ENCODE measurements at places on chromosomes 11 and 22.
A peak's percentile ranks its signal among the peaks of the same experiment; 100 is the strongest.

GRCh38 chr11:13368041-13368446 is 90.5 kb downstream of the BMAL1 start:
- no peak for DNase-seq

- no peak for DNase-seq
Measured at GRCh38 chr11:121631456-121631855, 178.7 kb upstream of the SORL1-AS1 start.

GRCh38 chr11:17954395-17955252 is 58.2 kb downstream of the SERGEF start:
- no peak for DNase-seq

GRCh38 chr22:24685531-24686190 is 82.7 kb downstream of the GGT1 start:
- no peak for DNase-seq

- DNase-seq: no peak
Measured at GRCh38 chr11:117187007-117187406, 8.5 kb downstream of the SIDT2 start.

DNA sequence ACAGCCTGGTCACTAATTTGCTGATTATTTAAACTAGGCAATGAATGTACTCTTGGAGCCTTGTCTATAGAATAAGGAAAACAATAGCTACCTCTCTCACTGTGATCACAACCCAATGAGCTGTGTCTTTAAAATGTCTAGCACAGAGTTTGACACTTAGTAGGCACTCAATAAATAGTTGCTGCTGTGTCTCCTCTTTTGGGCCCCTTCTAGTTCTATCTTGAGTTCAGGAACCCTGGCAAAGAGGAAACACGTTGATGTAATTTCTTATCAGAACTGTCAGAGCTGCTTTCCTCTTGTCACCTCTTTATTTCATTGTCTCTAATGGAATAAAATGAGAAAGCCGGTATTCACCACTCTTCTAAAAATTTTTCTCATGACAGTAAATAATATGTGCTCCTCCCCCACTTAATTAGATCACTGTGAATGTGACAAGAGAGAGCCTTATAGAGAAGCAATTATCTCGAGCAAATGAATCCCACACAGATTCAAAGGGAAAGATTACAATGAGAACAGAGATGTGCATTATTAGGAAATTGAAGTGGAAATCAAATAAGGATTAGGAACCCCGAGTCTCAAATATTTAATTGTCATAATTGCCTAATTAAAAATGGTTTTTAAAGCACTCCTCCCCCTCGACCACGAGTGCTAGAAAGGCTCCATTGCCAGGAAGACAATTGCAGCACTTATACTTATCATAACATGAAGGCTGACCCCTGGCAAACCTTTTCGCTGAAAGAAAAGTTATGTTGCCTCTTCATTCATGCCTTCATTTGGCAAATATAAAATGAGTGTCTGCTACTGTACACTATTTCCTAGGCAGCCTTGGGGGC is 175.0 kb upstream of the BDNF start:
- DNase-seq: no peak

DNA sequence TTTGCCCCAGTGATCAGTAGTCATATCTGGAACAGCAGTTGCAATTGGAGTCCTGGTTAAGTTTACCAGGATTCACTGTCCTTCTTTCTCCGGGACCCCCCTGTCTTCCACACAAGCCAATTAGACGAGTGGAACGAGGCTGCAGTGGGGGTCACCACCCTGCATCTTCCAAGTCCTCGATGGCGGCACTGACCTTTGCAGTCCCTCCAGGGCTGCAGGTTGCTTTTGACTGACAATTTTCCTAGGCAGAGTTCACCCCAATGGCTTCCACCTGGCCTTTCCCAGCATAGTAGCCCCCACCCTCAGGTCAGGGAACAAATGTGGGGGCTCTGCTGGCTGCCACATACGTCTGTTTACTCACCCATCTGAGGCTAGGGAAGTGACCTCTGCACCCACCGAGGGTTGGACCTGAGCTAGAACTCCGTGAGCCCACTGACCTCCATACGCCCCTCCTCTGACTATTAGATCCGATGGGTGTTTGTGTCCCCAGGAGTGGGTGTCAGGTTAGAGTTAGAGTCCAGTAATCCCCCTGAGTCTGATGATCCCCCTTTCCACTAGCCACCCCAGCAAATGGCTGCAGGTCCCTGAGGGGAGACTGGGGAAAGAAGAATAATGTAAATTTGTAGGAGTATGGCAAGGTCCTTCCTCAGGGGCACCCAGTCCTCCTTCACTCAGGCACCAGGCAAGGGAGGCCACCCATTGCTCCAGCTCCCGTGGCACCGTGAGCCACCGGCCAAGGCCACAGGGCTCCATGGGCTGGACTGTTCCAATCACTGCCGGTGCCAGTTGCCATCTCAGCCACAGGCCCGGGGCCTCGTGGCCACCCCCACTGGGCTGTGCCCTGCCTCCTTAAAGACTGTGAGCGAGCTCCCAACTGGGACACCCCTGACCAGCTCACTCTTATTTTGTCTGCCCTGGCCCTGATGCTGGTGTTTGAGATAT is 5.5 kb downstream of the C11orf21 start:
- no peak for DNase-seq

DNA sequence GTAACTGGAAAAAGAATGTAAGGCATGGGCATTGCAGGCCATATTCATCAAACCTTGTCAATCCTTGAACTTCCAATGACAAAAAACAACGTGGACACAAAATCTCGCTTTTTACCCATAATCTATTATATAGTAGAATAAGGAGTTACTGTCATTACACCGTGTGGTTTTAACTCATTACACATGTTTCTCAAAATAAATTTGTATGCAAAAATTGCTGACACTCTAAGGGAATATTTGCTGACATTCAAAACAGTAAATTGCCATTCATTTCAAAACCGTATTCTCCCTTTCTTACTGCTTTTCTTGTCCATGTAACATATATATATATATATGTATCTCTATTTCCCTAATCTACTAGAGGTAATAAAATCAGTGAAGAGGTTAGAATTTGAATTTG is 33.4 kb downstream of the CDON start:
- DNase-seq: no peak

- DNase-seq: no peak
Measured at GRCh38 chr11:64531906-64532312, 59.1 kb upstream of the SLC22A12 start.

GRCh38 chr11:30478923-30479322 is 107.2 kb downstream of the MPPED2 start:
- DNase-seq: no peak

DNA sequence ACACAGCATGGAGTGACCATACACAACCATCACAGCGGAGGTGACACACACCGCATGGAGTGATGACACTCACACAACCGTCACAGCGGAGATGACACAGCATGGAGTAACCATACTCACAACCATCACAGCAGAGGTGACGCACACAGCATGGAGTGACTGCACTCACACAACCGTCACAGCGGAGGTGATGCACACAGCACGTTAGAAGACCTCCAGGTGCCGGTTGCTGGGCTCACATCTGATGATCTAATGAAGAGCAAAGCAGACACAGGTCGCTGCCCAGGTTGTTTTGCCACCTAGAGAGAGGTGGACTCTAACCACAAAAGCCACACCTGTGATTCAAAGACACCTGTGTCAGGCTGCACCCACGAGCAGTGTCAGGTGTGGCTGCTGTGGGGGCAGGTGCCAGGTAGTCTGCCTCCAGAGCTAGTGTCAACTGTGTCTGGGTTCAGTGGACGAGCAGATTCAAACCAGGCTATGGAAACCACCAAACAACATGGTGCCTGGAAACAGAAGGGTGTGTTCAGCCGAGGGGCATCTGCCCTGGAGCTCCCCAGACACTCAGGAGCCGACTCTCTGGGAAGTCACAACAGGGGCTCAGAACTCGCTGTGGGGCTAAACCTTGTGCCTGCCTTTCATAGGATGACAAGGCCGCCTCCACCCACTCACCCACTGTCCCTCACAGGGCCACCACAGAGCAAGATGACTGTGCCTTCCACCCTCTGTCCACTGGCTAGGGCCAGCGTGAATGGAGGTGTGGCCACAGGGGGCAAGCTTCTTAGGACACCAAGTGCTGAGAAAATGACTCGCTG is 608.2 kb downstream of the TBC1D22A start:
- no peak for DNase-seq

DNA sequence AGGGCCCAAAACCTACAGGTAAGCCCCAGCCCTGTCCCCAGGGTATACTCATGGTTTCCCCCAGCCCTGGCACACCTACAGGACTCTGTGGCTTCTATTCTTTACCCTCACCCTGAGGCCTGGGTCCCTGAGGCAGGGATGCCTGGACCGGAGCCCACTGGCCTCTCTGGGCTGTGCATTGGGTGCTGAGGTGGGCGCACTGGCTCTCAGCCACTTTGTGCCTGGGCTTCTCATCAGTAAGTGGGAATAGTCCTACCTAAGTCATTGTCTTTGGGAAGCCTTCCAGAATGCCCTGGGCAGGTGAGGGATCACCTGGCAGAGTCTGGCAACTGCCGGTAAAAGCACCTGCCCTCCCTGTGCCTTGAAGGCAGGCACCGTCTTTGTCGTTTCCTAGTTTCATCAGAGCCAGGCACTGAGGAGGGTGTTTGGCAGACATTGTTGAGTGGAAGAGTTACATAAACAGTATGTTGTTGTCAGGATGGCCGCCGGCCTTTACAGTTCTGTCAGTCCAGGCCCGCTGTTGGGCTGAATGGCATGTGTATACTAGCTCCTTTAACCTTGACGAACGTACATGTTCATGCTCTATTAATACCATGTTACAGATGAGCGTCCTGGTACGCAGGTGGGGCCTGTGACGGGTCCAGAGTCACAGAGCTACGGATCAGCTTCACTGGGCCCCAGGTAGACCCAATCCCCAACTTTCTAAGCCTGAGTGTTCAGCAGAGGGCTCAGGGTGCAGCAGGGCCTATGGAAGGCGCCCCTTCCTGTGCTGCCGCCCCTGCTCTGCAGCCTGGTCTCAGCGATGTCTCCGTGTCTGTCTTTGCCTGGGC is 23.0 kb downstream of the SHANK3 start:
- no peak for DNase-seq

- DNase-seq: no peak
Measured at GRCh38 chr11:33692541-33692940, 8.1 kb downstream of the C11orf91 start.

DNA sequence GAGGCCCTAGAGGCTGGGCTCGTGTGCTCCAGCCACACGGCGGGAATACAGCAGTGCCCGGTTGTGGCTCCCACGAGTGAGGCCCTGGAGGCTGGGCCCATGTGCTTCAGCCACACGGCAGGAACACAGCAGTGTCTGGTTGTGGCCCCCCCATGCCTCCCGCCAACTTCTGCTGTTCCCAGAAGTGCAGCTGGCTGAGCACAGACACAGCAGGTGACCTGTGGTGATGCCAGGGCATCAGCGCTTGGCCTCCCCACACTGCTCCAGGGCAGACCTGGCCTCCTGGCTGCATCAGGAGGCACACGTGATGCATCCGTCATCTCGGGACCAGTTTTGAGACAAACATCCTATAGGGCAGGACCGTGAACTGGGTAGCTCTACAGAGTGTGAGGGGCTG is 110.3 kb downstream of the KCNQ1OT1 start:
- DNase-seq: no peak

DNA sequence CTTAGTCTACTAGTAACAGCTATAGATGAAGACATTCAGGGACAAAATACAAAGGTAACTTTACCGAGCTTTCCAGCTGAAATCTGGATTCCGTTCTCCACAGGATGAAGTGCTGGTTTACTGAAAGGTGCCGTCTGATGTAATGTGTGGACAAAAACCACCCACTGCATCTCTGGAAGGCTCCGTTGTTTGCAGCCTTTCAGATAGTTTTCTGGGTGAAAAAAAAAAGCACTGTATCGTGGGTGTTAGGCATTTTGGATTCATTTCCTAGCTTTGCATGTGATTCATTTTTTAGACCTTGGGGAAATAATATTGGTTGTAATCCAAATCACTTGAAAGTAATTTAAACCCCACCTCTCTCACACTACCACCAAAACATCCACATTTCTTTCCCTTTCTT is 10.4 kb downstream of the JAM3 start:
- no peak for DNase-seq

GRCh38 chr22:20852076-20852475 is 6.5 kb downstream of the PI4KA start:
- no peak for DNase-seq

- DNase-seq: peak; percentile 66
Measured at GRCh38 chr11:66386171-66387069, 14.9 kb upstream of the SLC29A2 start.

DNA sequence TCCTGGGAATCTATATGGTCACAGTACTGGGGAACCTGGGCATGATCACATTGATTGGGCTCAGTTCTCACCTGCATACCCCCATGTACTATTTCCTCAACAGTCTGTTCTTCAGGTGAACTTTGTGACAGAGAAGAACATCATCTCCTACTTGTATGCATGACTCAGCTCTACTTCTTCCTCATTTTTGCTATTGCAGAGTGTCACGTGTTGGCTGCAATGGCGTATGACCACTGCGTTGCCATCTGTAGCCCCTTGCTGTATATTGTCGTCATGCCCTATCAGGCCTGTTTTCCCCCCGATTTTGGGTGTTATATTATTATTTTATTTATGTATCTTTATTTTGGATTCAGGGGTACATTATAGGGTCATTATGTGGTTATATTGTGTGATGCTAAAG is 2.4 kb upstream of the OR8G1 start:
- no peak for DNase-seq

- no peak for DNase-seq
Measured at GRCh38 chr11:81444297-81444696, 1289.4 kb downstream of the FAM181B start.

- no peak for DNase-seq
Measured at GRCh38 chr11:78110830-78111229, 28.6 kb downstream of the ALG8 start.

DNA sequence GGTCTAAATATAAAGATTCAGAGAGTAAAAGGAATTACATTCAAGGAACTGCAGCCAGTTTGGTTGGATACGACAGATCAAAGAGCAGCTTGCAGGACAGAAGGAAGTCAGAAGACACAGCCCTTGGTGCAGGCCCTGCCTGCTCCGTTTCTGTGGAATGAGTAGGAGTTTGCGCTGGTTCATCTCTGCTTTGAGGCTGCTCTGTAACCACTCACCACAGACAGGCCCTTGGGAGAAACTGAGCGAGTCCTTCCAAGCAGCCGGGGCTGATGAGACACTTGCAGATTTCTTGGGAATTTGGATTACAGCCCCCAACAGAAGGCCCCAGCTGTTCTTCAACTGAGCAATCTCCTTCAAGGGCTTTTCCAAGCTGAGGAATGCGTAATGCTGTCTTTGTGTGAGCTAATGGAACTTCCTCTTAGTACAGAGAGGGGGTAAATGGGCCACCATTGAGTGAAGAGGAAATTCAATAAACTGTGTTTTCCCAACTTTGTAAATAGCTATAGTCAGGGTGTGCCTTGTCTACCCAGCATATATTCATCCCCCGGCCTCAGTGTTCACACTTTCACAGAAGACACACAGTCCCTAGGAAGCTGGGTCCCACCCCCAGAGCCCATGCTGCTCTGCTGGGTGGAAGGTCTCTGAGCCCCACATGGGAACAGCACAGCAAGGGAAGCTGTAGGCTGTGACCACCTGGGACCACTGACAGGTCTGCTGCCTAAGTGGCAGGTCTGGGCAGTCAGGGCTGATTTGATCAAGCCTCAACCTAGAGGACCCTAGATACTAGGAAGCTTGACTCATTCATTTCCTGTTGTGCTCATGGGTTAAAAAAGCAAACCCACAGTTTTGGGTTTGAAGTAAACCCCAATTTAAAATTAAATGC is 16.6 kb downstream of the IL10RA start:
- no peak for DNase-seq

GRCh38 chr11:96028746-96029145 is 104.8 kb upstream of the MTMR2 start:
- no peak for DNase-seq
